ENCODE measurements at places on chromosomes 4 and X.

DNA sequence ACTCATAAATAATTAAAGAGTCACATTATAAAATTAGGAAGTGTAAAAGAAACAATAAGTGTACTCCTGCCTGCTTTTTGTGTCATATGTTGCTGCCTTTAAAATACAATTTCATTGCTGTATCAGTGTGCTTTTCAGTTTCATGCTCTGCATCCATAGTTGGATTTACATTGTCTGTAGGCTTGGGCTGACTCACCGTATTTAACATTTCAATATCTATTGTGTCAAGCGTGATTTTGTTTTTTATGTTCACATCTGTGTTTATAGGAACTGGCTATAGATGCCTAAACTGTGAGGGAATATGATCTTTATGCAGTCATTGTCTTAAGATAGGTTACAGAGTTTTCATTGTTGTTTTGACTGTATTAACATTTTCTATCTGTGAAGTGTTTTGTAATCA, 18.1 kb downstream of the CCSER1 start:
- no peak for DNase-seq

DNA sequence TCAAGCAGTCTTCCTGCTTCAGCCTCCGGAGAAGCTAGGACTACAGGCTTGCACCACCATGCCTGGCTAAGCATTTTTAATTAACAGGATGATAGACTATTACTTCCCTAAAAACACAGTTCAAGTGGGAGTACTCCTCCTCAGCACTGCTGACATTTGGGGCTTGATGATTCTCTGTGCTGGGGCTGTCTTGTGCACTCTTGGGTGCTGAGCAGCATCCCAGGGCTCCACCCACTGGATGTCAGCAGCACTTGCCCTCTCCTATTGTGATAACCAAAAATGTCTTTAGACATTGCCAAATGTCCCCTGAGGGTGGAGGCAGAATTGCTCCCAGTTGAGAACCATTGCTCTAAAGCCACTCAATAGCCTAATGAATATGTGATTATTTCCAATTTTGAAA, 60.4 kb downstream of the CLCN4 start:
- DNase-seq: no peak

DNA sequence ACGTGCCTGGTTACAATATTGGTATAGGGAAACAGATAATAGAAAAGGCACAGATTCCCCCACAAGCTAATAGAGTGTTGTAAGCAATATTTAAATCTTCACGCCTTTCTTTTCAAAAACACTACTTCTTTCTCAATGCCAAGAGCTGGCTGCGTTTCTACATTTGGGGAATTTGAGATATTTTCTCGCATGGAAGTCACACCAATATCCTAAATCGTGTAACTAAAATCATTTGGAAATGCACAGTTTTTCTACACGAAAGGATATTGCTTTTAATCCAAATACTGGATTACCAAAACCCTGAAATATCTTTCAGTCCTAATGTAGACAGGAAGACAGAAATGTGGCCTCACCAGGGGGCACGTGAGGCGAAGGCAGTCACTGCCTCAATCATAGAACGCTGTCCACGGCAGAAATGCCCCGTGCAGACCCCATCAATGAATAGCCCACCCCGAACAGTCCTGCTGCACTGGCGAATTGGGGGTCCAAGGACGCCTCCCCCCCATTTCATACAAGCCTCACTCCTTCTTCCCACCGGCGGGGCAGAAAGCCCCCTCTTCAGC, 106.6 kb downstream of the NSUN7 start:
- DNase-seq: no peak

DNA sequence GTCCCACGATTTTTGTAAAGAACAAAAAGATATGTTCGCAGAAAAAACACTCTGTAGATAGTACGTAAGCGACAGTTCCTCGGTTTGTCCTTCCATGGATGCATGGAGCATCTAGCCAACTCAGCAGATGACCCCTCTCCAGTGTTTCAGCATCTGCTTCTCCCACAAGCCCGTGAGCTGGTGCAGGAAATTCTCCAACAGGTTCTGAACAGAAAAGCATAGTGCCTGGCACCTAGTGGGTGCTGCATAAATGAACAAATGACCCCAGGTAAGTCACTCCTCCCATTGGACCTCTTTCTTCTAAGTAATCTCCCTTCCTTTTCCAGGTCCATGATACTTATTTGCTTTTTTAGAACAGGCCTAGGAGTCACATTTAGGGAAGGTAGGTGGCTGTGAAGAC, 966 bp upstream of the KIAA0232 start:
- DNase-seq: no peak

- DNase-seq: no peak
These were observed 1.1 kb downstream of the PHOX2B start for GRCh38 chr4:41747230-41748055.

GRCh38 chr4:76624241-76624681, 189.2 kb downstream of the SHROOM3 start:
- no peak for DNase-seq

GRCh38 chr4:172129593-172129992, 316.4 kb downstream of the GALNTL6 start:
- no peak for DNase-seq

DNA sequence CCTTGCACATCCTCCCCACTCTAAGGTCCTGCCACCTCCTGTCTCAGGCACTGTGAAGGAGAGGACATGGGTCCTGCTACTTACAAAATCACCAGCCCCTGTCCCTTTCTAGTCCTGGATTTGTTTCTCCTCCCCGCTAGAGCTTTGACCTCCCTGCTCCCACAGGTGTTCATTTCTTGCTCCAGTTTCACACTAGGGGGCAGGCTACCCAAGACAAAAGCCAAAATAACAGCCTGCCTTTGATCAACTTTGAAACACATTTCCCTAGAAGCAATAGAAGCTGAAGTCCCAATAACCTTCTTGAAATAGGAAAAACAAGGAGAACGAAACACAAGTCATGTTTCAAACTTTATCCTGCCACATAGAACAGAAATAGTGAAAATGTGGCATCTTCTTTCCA, 164.4 kb downstream of the QDPR start:
- DNase-seq: peak; percentile 45

- no peak for DNase-seq
These were observed 335.3 kb upstream of the NOCT start for GRCh38 chr4:138680256-138680655.

DNA sequence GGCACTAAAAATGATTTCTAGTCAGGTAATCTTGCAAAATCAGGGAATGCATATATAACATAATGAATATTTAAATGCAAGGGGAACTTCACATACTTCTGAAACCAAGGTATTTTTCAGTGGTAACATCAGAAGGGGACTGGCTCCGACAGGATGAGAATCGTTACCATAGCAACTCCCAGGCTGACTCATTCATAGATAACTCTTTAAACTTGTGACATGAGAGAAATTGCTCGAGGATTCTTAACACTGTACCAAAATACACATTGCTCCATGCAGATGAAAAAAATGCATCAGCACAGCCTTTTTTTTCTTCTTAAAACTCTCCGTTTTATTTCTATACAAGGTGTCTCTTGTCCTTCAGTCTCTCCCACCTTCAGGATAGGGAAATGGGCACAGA, 114.3 kb downstream of the GABRB1 start:
- no peak for DNase-seq

- no peak for DNase-seq
These were observed 140.4 kb downstream of the SLC10A7 start for GRCh38 chr4:146381263-146381872.

GRCh38 chr4:52676536-52676935, 17.4 kb upstream of the USP46 start:
- no peak for DNase-seq

DNA sequence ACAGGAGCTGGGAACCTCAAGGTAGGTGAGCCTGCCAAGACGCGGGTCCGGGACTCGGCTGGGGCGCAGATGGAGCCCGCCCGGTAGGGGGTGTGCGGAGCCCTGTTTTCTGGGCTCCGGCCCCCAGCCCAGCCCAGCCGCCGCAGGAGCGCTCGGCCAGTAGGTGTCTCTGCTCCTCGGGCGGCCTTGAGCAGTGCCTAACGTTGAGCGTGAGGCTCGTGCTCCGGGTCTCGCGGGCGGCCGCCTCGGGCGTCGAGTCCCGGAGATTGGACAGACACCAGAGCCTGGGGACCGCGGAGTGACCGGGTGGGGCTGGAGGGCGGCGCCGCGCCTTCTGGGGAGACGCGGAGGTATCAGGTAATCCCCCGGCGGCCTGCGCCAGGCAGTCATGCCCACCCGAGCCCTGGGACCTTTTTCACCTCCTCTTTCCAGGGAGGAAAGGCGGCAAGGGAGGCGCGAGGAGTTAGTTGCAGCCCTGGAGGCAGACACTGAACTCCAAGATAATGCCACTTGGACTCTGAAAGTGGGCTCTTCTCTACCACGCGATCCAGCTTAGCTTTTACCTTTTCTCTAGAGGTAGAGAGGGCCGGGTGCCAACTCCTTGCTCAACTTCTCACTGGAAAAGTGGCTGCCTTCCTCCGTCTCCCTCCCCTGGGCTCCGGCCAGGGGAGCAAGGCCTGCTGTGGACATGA, 14.5 kb upstream of the FGG start:
- DNase-seq: peak; percentile 35

GRCh38 chrX:46666831-46667230, 92.1 kb downstream of the SLC9A7 start:
- DNase-seq: no peak

- no peak for DNase-seq
These were observed 123.2 kb downstream of the TRIML1 start for GRCh38 chr4:188262464-188262863.

- no peak for DNase-seq
These were observed 140.0 kb upstream of the MSX1 start for GRCh38 chr4:4719436-4719835.

- DNase-seq: no peak
These were observed 182.9 kb downstream of the MAML3 start for GRCh38 chr4:139971111-139971510.

- DNase-seq: no peak
These were observed 86.7 kb downstream of the ATP8A1 start for GRCh38 chr4:42570221-42570620.

DNA sequence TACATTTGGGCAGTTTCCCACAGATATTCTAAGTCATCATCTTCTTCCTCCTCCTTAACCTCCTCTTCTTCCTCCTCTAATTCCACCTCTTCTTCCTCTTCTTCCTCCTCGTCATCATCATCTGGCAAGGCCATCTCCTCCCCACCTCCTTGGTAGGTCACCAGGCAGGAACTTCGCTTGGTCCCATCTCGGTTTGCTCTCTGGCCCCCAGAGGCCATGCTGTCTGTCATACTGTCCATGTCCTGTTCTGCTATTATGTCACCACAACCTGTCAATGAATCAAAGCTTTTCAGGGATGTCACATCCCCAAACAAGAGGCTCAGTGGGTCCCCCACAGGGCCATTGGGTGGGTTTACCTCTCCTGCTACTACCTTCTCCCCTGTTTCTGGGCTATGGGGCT, 13.5 kb downstream of the AMER1 start:
- DNase-seq: no peak

GRCh38 chr4:53191997-53192396, 173.9 kb downstream of the SCFD2 start:
- DNase-seq: no peak

DNA sequence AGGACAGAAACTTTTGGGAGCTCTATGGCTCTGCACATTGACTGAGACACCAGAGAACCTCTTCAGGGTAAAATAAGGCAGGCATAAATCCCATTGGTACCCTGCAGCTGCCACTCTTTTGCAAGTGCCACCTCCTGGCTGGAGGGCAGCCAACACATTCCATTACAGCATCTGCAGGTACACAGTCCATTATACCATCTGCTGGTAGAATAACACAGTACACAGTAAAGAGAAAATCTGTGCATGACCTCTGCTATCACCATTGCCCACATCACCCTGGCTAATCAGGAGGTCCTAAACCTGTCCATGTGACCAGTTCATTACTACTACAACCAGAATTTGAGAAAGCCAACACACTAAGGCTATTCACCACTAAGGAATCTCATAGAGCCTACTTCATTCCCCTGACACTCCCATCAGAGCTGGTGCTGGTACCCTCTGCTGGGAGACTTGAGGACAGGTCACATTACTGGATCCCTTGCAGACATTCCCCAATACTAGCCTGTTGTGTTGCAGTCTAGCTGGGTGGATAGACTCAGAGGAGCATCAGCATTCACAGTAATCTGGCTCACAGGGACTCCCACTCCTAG, 176.2 kb upstream of the TACR3 start:
- DNase-seq: no peak

GRCh38 chr4:154164931-154165839, 326.4 kb downstream of the DCHS2 start:
- no peak for DNase-seq

GRCh38 chr4:99921174-99921573, 25.2 kb downstream of the DNAJB14 start:
- DNase-seq: no peak

- no peak for DNase-seq
These were observed 672 bp upstream of the NAT8L start for GRCh38 chr4:2058264-2059045.

DNA sequence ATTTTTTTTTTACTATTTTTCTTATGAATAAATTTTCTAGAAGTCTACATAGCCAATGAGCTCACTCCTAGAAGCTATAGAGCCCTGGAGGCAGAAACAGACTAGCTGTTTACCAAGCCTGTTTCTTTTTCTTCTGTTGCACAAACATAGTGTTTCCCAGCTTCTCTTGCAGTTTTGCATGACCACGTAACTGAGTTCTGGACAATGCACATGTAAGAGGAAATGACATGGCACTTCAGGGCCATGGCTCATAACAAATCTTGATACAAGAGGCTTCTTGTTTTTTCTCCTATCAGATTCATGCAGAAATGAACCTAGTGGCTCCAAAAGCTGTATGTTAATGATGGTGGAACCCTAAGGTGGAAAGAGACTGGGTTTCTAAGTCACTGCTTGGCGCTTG, 127.4 kb downstream of the ZNF330 start:
- DNase-seq: no peak

- peak; percentile 69 for DNase-seq
These were observed 55.2 kb downstream of the CHST7 start for GRCh38 chrX:46628460-46629371.

DNA sequence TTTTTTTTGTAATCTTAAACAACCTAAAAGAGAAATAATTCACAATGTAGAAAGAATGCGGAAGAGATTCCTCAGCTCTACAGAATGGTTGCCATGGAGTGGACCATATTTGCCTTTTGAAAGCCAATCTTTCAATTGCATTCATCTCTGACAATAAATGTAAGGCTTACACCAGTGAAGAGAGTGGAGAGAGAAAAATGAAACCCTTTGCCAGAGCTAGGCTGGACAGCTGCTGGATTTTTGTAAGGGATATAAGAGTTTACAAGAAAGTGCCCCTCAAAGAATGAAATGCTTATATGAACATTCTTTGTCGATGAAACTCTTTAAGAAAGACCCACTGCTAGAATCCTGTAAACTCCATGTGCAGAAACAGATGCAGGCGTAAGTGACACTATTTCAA, 66.0 kb upstream of the FAT1 start:
- DNase-seq: no peak

GRCh38 chrX:55008571-55009358, 8.6 kb downstream of the APEX2 start:
- no peak for DNase-seq

Data from CD4-positive, alpha-beta T cell treated with Interleukin-4 for 1 hour (primary cell).